ENCODE measurements at places on chromosomes 13 and 19.

GRCh38 chr19:52536448-52536800, 9.0 kb downstream of the ZNF808 start:
- DNase-seq, result peak; percentile 20

GRCh38 chr13:25069236-25069635, 26.7 kb upstream of the PABPC3 start:
- DNase-seq, result no peak

DNA sequence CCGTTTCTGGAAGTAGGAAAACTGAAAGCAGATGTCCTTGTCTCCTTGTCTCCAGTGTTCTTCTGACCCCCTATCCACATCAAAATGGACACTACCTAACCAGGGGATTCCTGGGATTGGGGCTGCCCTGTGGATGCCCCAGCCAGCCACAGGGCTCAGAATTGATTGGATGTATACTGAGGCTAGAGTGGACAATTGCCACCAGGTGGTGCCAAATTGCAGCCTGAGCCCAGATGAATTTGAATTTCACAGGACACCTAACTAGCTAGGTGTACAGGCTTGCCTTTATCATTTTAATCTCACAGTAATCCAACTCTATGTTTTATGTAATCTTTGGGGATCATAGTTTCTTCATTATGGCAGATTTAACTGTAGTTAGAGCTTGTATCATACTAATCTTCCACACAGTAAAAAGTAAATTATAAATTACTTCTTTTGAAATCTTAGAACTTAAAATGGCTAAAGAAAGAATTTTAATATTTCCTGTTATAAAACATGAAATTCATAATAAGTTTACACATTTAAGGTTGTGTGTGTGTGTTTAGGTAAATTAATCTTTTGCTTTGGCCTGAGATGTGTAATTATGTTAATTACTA, 58.0 kb downstream of the PIBF1 start:
- DNase-seq, result peak; percentile 34

DNA sequence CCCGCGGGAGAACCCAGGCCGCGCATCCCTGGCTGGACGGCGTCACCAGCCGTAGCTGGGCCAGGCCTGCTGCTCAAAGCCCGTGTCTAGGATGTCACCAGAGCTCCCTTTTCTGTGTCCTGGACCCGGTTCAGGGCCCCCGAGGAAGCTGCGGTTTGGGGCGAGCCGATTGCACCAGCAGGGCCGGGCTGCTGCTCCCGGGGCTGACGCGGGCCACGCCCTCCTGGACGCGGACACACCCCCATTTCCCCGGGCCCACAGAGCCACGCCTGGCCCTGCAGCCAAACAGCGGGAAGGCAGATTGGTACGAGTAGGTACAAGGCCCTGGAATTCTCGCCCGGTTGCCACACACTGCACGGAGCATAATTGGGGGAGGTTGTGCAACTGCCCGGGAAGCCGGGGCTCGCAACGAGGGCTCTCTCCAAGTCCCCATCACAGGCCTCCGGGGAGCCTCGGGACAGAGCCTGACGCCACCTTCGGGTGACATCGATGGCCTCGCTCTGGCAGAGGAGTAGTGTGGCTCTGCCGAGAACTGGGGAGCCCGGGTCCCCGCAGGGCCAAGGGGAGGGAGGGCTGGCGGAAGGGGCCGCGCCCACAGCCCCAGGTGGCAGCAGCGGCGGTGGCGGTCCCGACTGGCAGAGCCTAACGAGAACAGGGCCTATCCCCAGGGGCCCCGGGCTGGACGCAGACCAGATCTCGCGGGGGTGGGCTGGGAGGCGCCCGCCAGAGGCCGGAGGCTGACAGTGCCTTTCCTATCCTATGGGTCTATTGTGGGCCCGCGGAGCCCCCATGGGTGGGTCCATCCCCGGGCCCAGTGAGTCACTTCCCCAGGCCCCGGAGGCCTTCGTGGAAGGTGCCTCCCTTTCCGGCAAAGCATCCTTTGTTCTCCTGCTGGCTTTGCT, 23.5 kb downstream of the KCTD15 start:
- DNase-seq, result peak; percentile 47

DNA sequence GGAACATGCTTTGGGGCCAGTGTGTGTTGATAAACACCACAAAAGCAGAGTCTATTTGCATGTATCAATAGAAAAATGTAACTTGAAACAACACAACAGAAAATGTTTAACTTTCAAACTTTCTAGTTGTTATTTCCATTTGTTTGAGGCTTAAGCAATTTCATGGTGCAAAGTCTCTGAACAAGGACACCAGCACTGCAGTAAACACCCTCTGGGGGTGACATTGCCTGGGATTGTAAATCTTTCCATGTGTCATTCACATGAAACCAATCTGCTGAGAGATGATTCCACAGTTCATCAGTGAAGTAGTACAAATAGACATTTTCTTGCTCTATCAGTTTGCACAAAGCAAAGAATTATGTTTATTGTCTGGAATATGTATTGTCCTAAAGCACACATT, 124.5 kb downstream of the ITGBL1 start:
- DNase-seq, result no peak

- no peak for DNase-seq
These were observed 158.0 kb downstream of the DLEU7 start for GRCh38 chr13:50685491-50685890.

DNA sequence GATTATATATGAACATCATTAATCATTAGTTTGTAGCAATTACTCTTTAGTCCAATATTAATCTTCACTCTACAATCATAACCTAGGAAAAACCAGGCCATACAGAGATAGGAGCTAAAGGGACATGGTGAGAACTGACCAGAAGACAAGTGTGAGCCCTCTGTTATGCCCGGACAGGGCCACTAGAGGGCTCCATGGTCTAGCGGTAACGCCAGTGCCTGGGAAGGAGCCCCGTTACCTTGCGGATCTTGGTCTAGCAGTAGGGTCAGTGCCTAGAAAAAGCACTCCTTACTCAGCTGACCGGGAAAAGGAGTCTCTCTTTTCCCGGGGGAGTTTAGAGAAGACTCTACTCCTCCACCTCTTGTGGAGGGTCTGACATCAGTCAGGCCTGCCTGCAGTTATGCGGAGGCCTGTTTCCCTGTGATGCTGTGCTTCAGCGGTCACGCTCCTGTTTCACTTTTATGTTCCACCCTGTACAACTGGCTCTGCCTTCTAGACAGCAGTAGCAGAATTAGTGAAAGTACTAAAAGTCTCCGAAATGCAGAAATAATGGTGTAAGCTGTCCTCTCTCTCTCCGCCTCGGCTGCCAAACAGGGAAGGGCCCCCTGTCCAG, 13.8 kb downstream of the OR7D4 start:
- peak; percentile 64 for DNase-seq

- no peak for DNase-seq
These were observed 1626.2 kb upstream of the PCDH20 start for GRCh38 chr13:63041640-63042414.

DNA sequence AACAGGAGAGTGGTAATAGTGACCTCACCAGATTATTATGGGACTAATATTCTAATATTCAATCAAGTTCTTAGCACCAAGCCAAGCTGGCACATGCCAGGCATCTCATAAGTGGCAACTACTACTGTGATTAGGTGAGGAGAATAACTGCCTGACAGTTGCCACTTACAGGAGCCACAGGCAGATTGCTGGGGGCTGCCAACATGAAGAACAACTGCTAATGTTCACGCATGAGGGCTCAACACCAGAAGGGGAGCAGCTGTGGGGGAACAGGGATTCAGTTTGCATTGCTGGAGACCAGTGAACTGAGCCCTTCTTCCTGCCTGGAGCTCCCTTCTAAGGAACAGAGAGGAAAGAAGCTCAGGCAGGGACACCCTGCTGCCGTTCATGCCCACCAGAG, 504.5 kb downstream of the FOXO1 start:
- DNase-seq, result no peak

GRCh38 chr13:97318532-97318931, 96.4 kb downstream of the MBNL2 start:
- no peak for DNase-seq

DNA sequence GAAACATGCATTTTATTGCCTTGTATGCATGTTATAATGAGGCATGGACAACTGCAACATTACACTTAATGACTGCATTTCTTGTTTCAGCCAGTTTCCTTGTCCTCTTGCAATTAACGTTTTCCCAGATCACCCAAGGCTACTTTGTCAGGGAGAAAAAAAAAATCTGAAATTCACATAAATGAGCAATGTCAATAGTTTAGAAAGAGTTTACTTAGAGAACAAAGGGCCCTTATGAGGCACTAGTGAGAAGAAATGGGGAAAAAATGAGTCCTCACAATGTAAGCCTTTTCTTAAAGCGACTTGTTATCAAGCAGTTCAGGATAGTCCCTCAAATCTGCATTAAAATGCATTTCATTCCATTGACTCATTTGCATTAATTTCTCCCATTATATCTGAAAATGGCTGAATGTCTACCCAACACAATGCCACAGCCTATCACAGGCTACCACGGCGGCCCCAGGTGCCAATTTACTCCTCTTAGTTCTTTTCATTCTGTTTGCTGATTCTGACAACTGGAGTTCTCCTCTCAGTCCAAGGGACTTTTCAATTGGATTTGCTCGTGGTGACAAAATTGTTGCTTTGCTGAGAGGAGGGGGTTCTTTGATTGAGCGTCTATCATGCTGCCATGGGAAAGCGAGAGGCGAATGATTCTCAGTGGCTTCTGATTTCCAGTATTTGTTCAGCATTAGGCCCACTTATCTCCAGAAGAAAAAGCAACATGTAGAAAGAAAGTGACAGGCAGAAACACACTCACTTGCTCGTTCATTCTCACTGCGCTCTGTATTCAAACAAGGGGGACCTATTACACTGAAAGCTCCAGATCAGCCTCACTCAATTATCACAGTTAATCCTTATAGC, 107.1 kb downstream of the DACH1 start:
- no peak for DNase-seq

- DNase-seq, result no peak
These were observed 58.3 kb upstream of the MEDAG start for GRCh38 chr13:30847650-30848307.

GRCh38 chr13:68057836-68058235, 827.7 kb upstream of the PCDH9 start:
- no peak for DNase-seq

- peak; percentile 30 for DNase-seq
These were observed 34.4 kb downstream of the CCDC70 start for GRCh38 chr13:51895906-51896888.

GRCh38 chr13:97430296-97430695, 3.7 kb upstream of the RAP2A start:
- DNase-seq, result no peak

GRCh38 chr19:3632739-3633558, 6.4 kb upstream of the CACTIN start:
- no peak for DNase-seq

- DNase-seq, result no peak
These were observed 4.9 kb upstream of the CD33 start for GRCh38 chr19:51219971-51220370.

DNA sequence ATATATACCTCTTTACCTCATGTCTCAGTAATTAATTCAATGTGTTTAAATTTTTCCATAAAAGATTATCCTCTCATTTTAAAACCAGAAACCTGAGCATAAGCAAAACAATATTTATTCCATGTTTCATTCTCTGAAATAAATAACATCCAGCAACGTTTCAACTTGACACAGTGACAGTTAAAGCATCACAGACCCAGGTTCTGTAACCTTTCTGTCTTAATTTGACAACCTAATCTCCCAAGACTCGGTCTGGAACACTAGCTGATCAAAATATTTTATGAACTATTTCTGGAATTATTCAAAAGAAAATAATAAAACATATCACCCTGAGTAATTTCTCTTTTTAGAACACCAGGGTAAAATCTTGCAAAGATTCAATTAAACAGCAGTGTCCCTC, 40.3 kb downstream of the KCTD12 start:
- DNase-seq, result no peak

DNA sequence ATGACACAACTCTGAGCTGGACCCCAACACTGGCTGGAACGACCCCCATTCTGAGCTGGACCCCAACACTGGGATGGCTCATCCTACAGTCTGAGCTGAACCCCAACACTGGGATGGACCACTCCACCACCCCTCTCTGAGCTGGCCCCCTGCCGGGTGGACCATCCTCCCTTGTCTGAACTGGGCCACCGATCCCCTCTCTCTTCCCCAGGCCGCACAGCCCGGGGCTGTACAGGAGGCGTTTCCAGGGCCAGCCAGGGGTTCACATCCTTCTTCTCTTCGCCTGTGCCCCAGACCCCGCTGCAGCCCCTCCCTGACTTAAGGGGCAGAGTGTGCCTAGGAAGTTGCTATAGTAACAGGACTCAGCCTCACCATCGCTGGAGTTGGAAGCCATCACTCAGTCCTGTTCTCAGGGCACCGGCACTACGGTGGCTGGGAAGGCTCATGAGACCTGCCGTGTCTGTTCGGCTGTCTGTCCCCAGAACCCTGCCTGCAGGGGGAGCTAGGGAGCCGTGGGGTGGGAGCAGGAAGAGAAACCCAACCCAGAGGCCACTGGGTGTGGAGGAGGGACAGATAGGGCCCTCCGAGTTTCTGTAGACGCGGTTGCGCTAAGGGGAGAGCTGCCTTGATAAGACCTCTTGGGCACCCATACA, 3.7 kb downstream of the PRKACA start:
- peak; percentile 26 for DNase-seq

DNA sequence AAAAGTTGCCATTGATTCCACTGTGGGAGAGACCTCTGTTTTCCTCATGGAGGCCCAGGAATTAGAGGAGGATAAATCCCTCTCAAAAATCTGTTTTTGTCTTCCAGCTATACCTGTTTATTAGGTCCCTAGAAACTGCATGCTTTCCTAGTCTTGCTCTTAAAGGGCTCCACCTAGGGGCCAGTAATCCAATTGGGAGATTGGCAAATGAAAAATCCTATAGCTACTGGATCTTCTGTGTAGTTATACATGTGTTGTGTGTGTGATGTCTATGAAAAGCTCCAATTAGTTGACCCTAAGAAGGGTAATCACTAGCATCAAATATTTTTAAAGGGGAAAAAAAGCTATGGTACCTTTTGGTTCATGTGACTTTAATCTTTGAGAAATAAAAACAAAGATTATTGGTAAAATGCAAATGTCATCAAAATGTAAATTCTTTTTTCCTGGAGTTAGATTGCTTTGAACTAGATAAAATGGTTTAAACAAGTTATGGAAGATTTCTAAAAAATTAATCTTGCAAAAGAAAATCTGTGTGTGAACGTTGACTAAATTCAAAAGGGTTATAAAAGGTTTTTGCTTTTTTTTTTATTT, 63.4 kb upstream of the C1QTNF9B start:
- DNase-seq, result peak; percentile 25

DNA sequence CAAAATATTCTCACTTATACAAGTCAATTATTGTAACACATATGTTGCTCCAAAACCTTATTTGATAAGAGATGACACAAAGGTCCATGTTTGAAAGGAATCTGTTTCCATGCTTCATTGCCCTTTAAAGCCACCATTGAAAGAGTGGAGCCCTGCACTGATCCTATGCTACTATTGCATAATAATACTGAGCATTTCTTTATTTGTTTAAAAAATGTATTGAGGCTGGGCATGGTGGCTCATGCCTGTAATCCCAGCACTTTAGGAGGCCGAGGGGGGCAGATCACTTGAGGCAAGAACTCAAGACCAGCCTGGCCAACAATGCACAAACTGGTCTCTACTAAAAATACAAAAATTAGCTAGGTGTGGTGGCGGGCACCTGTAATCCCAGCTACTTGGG, 178.8 kb upstream of the STARD13 start:
- no peak for DNase-seq

GRCh38 chr19:28638445-28638844, 574.5 kb downstream of the UQCRFS1 start:
- no peak for DNase-seq

GRCh38 chr13:103022336-103022735, 43.9 kb downstream of the SLC10A2 start:
- DNase-seq, result no peak

GRCh38 chr19:15177269-15178116, 23.3 kb downstream of the NOTCH3 start:
- DNase-seq, result peak; percentile 80

- no peak for DNase-seq
These were observed 3.6 kb downstream of the ANO8 start for GRCh38 chr19:17331045-17331558.

Measured in CD4-positive, alpha-beta T cell treated with Interleukin-15 for 4 hours (primary cell).